ENCODE measurements at places on chromosomes 2 and 18.

- no peak for DNase-seq
Observed at GRCh38 chr2:19955544-19956422, 34.1 kb downstream of the WDR35 start.

DNA sequence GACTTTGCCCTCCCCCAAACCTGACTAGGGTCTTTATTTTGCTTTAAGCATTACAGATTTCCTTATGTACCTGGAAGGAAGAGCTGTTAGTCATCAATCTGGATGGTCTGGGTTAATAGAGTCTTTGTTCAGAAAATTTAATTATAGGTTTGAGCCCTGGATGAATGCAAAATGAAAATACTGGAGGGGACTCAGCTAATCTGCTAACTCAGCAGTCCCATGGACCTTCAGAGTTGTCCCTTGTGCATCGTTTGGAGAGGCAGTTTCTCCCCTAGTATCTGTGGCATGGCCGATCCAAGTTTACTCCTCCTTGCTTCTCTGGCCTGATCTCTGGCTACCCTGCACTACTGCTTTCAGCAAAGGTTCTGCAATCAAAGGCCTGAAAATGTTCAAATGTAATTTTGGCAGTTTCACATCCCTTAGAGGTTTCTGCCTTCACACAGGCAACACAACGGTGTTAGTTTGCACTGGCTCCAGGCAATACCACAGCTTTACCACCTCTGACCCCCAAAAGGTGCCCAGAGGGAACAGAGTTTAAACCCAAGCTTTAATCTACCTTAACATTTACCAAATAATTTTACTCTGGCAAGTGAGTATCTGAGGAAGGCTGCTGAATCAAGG lies 134.3 kb downstream of the THADA start:
- no peak for DNase-seq

DNA sequence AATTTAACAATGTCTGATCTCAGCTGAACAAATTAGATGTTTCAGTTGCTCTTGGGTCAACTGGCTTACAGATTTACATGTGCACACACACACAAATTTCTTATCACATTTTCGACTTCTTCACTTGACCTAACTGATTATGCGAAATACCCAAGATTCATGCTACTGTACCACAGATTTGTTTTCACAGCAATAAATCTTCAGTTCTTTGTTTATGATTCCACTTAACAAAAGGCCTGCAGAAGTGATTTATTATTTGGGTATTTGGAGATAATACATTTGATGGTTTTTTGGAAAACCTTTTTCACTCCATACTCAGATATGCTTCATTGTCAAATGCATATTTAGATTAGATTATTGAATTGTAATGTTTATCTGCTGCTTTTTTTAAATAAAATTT lies 129.0 kb downstream of the GALNT1 start:
- DNase-seq: no peak

DNA sequence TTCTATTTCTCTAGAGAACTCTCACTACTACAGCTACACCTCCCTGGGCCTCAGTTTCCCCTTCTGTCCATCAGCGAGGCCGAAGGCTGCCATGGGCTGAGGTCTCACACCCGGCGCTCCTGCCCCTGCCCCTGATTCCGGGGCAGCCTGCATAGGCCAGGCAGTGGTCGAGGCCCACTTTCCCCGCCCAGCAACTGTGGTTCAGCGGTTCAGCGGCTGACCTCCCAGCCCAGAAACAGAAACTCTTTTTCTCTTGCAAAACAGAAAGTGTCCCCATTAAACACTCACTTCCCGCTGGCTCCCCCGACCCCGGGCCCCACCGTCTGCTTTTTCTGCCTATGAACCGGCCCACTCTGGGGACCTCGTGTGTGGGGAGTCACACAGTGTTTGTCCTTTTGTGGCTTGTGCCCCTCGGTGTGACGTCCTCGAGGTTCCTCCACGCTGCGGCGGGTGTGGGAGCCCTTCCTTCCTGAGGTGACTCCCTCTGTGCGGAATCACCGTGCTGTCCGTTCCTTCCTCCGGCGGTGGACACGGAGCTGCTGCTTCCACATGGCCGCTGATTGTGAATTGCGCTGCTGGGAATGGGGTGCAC lies 16.0 kb downstream of the PDCD1 start:
- DNase-seq: peak; percentile 31

DNA sequence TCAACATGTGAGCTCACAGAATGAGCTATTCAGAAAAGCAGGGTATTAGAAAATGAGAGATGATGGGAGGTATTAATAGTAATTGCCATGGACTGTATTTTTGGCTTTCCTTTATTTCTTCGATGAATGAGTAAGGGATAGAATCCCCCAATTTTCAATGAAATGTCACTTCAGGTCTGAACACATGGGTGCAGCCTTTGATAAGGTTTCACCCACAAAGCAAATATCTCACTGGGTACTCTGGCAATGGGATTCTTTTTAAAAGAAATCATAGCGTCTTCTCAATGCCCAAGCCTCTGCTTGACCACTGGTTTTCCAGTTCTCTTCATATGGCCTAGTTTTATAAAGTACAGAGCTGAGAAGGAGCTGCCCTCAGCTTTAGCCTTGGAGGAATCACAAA lies 610.5 kb upstream of the FANCL start:
- DNase-seq: no peak

GRCh38 chr2:164589522-164589921 lies 31.8 kb downstream of the GRB14 start:
- no peak for DNase-seq

- no peak for DNase-seq
Observed at GRCh38 chr18:46641917-46642316, 15.1 kb downstream of the LOXHD1 start.

DNA sequence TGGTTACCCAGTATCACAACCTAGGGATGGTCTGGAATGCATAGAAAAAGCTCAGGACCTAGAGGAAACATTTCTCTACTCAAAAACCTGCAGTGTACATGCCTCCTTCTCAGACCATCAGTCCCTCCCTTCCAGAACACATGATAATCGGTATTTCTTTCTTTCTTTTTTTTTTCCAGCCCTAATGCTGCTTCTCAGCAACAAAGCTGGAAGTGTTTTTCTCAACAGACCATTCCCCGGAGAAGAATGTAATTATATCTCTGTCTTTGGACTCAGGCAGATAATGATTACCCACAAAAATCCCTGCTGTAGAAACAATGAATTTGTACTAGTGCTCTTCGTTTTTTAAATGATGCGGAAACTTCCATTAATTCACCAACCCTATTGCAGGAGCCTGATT lies 44.1 kb upstream of the NDUFV2 start:
- no peak for DNase-seq

DNA sequence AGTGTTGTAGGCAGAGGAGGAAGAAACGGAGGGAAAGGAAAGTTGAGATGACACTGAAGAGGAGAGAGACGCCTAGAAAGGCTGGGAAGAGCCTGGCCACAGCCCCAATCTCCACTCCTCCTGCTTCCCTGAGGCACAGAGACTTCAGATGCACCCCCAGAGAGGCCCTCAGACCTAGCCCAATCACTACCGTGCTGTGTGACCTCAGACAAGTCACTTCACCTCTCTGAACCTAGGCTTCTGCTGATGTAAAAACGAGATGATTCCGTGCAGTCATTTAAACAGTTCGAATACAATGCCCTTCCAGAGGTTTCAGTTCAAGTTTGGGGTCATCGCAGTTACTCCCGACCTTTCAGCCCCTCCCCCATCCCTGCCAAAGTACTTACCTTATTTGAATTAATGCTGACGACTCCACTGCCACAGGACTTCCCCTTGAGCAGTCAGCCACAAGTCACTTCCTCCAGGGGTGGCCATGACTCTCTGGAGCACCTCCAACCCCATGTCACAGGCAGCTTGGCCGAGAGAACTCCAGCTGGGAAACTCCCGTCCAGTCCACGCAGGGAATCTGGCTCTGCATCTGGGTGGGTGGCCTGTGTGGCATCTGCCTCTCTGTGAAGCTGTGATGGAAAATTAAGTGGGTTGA lies 105.2 kb upstream of the ID2 start:
- no peak for DNase-seq

DNA sequence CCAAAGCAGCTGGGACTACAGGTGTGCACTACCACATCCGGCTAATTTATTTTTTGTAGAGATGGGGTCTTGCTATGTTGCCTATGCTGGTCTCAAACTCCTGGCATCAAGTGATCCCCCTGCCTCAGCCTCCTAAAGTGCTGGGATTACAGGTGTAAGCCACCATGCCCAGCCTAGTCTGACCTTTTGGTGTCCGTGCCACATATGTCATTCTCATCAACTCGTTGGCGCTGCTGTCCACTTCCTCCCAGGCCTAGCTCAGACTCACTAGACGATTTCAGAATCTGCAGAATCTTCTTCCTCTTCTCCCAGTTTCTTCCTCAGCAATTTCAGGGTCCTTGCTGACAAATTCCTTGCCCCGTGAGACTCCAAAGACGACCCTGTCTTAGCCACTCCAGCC lies 39.8 kb upstream of the DNMT3A start:
- no peak for DNase-seq

DNA sequence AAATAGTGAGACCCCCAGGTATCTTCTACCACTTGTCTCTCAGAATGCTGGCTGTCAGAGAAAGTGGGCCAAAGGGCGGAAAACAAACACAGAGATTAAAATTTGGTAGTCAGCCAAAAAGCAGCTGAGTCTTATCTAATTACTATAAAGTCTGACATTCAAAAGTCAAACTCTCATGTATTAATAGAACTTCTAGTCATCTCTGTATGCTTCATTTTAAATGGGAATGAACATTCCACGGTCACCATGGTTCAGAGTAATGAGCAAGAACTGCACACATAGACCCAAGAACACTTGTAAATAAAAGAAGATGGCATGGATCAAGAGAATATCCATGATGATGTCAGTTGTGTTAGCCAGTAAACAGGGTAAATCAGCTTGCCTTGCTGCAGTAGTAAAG lies 1267.0 kb upstream of the CHAC2 start:
- DNase-seq: no peak

GRCh38 chr2:23488584-23488983 lies 103.6 kb downstream of the KLHL29 start:
- DNase-seq: no peak
